ENCODE measurements at places on chromosomes 5 and 9.

- no peak for DNase-seq
Observed at GRCh38 chr5:131218392-131218791, 45.5 kb upstream of the CDC42SE2 start.

GRCh38 chr5:173762045-173762444 is 126.1 kb upstream of the CPEB4 start:
- DNase-seq = no peak

DNA sequence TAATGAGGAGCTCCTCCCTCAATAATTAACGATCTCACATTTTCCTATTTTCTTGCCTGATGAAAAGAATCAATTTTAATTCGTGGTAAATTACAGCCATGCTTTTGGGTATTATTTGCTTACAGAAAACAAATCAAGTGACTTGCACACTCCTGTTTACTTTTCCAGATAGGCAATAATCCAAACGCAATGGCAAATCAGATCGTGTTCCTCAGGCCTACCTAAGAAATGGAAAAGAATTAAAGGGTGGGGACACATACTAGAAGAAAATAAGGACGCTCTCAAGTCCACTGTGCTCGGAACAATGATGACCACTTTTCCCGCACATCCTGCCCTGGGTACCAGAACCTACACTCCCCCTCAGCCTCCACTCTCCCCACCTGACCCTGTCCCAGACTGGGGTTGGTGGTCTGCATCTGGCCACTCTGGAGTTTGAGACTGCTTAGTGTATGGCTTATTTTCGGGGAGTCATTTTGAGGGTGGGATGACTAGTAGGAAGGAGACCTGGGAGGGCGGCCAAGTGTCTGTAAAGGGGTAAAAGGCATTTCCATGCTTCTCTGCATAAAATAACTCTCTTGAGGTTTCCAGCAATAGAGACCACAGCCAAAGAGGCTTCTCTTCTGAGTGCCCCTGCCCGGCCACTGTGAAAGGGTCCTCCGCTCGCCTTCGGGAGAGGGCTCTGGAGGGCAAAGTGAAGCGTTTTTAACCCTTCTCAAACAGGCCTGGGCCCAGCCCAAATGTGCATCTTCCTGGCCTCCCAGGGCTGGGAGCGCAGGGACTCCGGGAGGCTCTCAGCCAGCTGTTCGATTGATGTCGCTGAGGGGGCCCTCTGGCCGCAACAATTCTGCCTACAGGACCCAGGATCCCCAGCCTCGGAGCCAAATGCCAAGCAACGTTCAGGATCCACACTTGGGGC is 4.5 kb upstream of the OTP start:
- peak; percentile 40 for DNase-seq

DNA sequence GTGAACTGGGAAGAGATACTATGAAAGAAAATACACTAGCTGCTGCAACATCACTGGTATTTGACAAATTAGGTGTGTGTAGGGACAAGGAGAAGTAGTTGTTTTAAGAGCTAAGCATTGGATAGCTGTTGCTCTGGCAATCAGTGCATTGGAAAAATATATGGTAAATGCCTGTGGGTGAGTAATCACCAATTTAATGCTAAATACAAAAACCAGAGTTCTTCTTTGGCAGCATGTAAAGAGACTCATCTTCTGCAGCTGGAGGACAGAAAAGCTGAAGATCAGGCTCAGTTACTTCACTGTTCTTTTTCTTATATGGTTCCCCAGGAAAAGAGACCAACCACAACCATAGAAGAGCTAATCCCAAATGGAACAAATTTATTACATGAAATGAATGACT is 201.8 kb upstream of the MPDZ start:
- DNase-seq = no peak

DNA sequence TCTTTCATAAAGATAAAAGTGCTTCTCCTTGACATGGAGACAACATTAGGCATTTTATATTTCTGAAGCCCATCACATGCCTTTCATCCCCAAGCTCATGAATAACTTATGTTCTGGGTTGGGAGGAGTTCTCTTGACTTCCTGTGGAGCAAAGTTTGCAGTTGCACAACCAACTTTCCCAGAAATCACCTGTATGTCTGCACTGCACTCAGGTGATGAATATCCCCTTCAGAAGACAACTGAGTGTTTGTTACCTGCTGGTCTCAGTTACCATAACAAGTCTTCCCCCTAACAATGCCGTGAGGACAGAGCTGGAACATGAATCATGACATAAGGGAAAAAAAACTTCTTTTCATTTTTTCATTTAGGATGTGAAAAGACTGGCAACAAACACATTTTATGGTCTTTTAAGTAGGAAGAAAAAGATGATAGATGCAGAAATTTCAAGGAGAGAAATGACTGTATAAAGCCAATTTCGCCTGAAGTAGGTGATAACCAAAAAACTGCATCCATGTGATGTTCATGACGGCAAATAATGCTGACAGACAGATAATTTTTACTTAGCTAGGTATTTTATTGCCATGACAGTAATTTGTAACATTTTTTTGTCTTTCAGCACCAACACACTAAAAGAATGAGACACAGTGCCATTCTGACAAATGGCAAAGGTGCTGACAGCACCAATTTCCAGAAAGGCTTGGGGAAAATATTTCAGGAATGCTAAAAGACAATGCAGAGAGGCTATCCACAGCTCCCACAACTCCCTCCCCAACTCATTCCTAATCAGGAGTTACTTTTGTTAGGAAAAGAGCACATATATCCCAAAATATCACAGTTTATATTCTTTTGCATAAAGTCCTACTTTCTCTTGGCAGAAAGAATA is 656.3 kb downstream of the PRELID2 start:
- no peak for DNase-seq

- no peak for DNase-seq
Observed at GRCh38 chr5:143231973-143232812, 171.3 kb downstream of the NR3C1 start.

- DNase-seq = no peak
Observed at GRCh38 chr5:143970159-143970558, 158.2 kb downstream of the HMHB1 start.

DNA sequence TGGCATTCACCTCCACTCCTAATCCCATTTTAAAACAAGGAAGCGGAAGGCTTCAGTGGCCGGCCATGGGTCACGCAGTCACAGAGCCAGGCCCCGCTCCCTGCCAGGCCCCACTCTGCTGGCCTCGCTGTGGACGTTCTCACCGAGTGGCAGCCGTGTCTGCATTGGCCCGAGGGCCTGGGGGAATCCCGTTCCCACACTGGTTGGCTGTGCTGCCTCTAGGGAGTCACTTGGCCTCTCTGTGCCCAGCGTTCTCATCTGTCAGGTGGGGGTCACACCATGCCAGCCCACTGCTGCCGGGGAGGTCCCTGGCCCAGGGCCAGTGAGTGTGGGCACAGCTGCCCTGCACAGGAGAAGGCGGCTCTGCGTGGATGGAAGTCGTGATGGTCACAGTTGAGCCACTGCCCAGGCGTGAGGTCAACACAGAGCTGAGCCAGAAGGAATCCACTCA is 13.4 kb upstream of the SLC9A3 start:
- DNase-seq = no peak

DNA sequence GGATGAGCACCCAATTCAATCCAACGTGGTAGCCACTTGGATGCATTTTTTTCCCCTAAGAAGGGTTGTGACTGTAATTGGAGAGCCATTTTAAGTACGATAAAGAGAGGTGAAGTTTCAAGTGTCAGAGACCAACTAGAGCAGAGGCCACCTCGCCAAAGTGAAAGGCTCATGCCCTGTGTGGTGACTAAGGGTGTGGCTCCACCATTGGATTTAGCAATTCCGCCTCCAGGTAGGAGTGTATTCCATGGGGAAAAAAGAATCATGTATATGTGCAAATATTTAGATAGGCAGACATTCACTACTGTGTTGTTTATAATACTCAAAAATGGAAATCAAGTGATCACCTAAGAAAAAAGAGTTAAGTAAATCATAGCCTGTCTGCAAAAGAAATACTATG is 53.1 kb upstream of the S1PR3 start:
- DNase-seq = no peak

DNA sequence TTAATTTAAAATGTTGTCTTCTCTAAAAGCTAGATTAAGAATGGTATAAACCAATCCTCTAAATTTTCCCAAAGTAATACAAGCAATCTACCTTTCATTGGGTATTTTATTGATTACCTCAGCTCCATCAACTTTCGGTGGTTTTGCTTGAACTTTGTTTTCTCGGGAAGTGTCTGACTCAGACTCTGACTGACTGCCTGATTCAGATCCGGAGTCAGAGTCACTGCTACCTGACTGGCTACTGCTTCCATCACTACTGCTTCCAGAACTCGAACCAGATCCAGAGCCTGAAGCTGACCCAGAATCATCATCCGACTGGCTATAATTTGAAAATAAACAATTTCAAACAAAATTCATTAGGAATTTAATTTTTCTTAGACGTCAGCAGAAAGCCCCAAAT is 24.0 kb downstream of the CHD1 start:
- no peak for DNase-seq

DNA sequence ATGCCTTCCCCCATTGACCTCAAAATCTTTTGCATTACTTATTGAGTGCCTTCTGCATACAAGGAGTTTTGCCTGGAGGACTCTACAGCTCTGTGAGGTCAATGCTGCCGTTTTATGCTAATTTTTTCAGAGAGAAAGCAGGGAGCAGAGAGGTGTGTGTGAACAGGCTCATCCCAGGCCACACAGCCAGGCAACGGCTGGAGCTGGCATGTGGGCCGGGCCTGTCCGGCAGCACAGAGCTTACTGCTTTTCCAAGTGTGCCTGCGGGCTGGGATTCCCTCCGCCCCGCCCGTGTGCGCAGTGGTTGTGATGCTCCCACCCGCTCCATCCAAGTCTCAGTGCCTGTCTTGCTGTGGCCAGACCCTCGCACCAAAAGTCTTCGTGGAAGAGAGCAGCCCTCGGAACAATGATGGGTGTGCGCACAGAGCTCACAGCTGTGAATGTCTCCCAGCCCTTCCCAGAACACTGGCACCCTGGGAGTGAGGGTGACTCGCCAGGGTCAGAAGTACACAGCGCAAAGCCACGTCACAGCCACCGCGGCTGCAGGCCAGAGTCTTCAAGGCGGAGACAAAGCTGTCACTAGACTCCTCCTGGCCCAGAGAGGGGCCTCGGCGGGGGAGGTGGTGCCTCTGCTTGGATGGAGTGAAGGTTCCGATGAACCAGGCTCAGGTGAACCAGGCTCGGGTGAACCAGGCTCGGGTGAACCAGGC is 82.8 kb downstream of the COL5A1 start:
- DNase-seq = no peak

DNA sequence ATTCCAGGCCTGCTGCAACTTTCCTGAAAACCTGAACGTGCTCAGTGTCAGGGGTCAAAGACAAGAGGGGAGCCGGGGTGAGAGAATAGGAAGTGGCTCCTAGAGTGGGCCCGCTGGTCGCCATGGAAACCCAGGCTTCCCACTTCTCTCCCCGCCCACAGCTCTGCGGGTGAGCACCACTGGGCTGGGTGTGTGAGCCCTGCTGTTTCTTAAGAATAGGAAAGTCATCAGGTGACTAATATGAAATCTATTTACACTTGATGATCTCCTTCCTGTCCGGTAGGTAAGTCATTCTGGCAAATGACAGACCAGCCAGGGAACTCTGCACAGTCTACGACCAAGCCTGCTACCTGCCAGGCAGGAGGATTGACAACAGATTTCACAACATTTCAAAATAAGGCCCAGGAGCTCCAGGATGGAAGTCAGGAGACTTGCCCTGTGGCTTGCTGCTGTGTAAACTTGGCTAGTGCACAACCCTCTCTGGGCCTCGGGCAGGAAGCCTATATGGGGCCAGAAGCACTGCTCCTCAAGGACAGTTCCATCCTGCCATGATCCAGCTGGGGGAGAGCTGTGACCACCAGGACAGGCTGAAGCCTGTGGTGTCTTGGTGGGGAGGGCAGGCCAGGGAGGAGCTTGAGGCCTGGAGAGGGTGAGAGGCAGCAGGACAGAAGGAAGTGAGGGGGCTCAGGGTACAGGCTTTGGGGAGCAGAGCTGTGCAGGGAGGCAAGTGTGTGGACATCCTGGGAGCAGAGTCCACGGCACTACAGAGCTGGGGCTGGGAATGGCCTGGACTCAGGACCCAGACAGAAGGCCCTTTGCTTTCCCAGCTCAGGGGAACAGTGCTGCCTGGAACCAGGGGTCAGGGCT is 60.6 kb downstream of the SHB start:
- DNase-seq = no peak

GRCh38 chr5:176948458-176948857 is 49.3 kb upstream of the HK3 start:
- DNase-seq = no peak

DNA sequence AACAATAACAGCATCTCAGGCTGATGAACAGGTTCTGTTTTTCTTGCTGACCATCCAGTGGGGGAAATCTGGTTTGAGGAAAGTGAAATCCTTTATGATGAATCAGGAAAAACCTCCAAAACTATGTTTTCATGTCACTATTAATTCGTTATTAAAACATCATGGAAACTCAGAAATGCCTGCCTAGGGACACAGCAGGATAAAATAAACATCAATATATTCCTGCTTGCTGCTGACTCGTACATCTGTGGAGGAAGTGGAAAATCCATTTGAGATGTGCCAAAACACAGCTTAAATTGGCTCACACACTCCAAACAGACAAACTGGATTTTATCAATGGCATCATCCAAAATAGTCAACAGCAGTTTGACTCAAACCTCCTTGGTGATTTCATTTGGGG is 53.0 kb downstream of the TEK start:
- DNase-seq = no peak

- DNase-seq = no peak
Observed at GRCh38 chr9:96423322-96423984, 5.3 kb upstream of the ZNF367 start.

GRCh38 chr5:52864884-52865283 is 77.2 kb downstream of the ITGA1 start:
- DNase-seq = no peak

DNA sequence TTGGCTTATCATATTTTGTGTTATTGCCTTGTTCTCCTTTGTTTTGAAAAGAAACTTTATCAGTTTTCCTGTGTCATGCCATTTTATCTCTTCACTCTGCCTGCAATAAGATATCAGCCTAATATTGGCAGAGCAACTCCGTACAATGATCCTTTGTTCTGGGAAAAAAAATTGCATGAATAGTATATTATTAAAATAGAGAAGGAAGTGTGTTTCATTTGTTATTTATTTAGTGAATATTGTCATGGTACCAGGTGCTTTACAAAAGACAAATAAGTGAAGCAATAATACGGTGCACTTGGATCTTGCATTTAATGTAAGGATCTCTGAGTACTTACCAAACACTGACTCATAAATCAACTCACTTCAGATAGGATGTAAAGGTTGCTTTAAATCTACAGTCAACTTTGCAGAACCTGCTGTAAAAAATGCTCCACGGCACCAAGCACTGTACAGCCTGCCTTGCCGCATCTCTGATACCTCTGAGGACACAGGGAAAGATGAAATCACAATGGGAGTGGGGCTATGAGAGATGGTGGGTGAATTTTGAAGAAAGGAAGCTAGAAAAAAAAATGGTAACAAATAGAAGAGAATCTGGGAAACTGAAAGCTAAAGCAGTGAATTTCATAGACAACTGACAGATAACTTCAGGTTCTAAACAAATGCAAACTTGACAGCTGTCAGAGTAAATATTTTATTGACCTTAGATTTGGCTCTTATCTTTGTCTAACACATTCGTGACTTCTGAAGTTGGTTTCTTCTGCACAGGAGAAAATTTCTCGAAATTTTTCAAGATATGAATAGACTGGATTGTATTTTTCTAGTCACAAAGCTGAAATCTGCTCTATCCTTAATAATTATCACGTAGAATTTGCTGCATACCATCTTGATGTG is 232.1 kb downstream of the ENC1 start:
- no peak for DNase-seq

- DNase-seq = no peak
Observed at GRCh38 chr5:170445936-170446335, 56.8 kb upstream of the KCNMB1 start.

Data from SJCRH30 (cell line).